COLO829 (cell line): ENCODE measurements at places on chromosomes 3 and 15.

GRCh38 chr3:25823314-25823713, 33.4 kb downstream of the OXSM start:
- no peak for DNase-seq

- peak; percentile 13 for DNase-seq
Measured at GRCh38 chr3:175426805-175427204, 567.7 kb downstream of the NAALADL2 start.

- DNase-seq: no peak
Measured at GRCh38 chr15:56001471-56002078, 8.2 kb upstream of the NEDD4 start.

DNA sequence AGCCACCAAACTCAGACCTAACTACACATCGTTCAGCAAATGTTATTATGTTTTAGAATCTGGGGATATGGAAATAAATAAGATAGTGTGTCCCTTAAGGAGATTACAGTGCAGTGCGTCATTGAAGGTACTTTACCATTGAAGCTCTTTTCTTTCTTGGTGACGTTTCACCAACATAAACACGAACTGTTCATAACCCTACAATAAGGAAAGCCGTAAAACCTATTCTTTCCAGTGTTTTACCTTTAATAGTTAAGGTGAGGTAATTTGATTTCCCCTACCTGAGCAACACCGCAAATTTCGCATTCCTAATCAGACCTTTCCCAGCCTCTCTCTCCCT, 826 bp downstream of the CCDC66 start:
- DNase-seq: no peak

- no peak for DNase-seq
Measured at GRCh38 chr3:42489116-42489936, 13.1 kb upstream of the VIPR1 start.

DNA sequence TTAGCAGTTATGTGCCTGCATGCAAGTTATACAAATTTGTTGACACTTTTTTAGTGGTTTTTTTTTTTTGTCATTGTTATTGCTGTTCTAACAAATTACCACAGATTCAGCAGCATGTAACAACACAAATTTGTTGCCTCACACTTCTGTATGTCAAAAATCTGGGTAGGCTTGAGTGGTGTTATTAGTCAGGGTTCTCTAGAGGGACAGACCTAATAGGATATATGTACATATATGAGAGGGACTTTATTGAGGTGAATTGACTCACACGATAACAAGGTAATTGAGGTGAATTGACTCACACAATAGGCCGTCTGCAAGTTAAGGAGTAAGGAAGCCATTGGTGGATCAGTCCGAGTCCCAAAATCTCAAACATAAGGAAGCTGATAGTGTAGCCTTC, 15.0 kb upstream of the PLSCR1 start:
- DNase-seq: no peak

DNA sequence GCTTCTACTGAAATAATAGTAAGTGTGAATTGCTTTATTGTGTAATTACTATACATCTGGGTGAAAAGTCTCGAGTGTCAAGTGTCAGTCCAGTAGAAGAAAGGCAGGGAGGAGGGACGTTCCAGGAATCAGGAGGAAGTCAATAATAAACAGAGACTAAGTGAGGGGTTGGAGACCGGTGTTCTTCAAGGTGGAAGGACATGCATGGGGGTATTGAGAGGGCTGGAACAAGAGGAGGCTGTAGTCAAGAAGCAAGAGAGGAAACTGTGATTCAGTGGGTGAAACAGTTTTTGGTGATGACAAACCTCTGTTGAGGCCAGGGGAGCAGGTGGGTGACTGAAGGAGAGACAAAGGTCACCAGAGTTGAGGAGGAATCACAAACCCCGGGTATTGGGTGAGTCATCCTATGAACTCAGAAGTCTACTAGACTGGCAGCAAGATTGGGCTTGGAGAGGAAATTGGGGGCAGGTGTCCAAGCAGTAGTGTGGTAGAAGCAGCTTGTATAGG, 11.6 kb upstream of the SCAMP5 start:
- DNase-seq: no peak

DNA sequence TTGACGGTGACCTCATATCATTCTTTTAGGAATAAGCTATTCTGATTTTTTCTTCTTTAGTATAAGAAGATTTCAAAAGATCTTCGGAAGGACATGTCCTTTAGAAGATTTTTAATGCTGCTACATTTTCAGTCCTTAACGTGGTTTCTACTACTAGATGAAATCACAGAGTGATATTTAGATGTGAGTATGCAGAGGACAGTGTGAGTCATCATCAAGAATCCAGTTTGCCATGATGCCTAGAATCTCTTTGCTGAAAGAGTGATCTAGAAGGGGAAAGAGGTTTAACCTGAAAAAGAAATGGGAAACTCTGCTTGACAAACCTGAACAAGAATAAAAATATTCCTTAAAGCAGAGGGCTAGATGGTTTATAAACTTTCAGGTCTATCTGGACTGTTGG, 43.2 kb downstream of the SLC7A14 start:
- DNase-seq: no peak

DNA sequence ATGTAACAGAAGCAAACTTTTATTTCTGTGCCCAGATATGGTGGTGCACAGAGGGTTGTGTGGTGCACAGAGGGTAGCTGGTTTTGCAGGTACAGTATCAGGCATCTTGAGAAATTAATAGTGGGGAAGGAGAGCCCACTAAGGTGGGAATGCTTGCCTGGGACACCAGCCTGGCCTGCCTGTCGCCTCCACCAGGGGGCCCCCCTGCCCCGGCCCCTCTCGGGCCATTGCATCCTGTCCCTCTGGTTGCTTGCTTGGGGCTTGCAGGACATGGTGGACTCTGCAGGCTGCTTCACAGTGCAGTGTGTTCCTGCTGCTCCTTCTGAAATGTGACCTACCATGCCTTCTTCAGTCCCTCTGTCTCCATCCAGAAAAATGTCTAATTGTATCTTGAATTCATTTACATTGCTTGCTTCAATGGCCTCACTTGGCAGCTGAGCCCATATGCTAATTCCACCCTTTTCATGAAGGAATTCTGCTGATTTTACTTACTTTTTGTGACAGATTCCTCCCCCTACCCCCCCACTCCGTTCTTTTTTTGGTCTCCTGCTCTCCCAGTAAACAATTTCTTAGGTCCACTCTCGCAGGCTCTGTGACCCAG, 73.6 kb downstream of the EEFSEC start:
- peak; percentile 30 for DNase-seq

GRCh38 chr15:100930306-100930848, 11.2 kb downstream of the LRRK1 start:
- no peak for DNase-seq

GRCh38 chr3:158916111-158916510, 114.3 kb downstream of the MFSD1 start:
- DNase-seq: no peak

DNA sequence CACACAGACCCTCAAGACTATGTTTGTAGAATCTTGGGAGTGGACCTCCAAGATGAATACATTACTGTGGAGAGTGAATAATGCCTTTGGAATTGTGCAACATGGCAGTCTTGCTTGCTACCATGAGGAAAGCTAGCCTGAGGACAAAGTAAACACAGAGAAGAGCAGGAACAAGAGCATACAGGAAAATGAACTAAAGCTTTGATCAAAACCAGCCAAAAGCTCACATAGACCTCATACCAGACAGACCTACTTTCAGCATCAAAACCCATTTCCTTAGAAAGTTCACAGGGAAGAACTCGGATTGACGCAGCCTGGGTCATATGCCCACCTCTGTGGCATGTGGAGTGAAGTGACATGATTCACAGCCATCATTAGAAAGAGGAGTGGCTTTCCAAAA, 3.3 kb upstream of the RAB8B start:
- peak; percentile 35 for DNase-seq

- DNase-seq: no peak
Measured at GRCh38 chr3:171671709-171672108, 138.6 kb downstream of the PLD1 start.

DNA sequence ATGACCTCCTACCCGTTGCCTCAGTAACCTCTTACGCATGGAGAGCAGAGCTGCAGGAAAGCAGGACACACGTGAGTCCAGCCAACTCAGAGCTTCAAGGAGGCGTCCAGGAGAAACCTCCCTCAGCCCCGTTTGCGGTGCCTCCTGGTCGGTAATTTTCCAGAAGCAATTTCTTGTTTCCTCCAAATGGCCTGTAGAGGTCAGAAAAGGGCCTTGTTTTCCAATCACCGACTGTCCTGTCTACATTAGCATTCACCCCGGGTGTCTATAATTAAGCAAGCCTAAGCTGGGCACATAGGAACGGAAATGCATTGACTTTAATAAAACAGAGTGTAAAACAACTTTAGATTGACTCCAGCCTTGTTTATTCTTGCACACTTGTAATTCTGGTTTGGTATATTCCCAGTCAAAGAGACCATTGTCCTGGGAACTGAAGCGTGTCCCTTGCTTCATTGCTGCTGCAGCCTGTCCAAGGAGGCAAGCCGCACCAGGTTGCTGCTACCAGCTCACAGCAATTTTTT, 836.2 kb downstream of the AGBL1 start:
- DNase-seq: peak; percentile 86

GRCh38 chr3:111732252-111732879, 126.7 kb upstream of the PHLDB2 start:
- DNase-seq: no peak

GRCh38 chr3:43180027-43180426, 74.1 kb upstream of the POMGNT2 start:
- DNase-seq: no peak

DNA sequence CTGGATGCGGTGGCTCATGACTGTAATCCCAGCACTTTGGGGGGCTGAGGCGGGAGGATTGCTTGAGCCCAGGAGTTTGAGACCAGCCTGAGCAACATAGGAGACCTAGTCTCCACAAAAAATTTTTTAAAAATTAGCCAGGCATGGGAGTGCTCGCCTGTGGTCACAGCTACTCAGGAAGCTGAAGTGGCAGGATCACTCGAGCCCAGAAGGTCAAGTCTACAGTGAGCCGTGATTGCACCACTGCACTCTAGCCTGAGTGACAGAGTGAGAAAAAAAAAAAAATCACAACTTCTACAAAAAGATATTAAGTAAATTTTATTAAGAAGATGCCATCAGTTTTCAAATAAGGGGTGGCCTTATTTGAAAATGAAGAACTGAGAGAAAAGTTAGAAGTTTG, 11.9 kb upstream of the PLA2G4D start:
- no peak for DNase-seq

- DNase-seq: no peak
Measured at GRCh38 chr3:71465371-71466036, 118.0 kb downstream of the FOXP1 start.

DNA sequence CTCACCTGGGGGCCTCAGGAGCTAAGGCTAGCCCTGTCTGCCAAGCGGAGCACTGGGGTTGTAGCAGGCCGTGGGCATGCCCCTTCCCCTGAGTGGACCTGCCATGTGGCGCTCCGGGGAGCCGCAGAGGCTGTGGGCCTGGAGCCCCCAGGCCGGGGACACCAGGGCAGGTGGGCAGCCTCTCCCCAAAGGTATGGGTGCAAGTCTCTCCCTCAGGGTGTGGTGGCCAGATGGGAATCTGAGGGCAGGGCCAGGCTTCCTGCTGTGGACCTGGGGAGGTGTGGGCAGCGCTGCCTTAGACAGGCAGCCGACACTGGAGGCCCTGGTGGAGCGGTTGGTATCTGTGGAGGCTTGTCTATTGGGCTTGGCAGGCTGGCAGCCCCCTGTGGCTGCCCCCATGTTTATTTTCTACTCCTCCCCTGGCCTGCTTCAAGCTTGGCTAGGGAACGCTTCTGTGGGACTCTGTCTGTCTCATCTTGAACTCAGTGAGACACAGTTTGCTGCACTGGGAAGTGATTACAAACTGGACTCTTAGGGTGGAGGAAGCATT, 5.9 kb downstream of the ACVR2B start:
- DNase-seq: no peak

DNA sequence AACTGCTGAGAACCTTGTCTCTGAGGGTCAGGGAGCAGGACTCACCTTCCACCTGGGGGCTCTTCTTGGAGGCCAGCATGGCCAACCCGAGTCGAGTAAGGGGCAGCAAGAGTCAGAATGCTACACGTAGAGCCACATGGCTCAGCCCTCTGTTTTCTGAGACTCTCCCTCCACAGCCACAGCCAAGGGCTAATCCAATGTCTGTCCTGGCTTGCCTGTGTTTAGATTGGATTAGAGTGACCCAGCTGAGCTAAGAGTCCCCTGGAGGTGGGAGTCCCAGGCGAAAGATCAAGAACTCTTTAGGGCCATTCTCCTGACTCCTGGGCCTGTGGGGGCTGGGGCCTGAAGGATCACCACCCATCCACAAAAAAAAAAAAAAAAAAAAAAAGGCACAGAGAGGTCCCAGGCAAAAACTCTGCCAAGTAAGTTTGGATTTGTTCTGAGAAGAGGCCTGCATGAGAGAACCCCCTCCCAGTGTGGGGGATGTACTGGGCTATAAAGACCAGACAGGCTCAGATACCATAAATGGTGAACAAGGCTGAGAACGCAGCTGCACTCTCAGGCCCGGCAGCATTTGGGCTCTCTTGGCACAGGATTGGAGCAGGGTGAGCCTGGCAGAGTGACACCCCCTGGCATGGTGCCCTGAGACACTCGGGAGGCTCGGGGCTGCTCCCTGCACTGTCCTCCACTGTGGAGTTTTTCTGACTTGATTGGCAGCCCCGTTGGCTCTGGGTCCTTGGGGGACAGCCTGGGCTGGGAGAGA, 88.0 kb upstream of the OSBPL11 start:
- no peak for DNase-seq

GRCh38 chr3:30073622-30074021, 532.8 kb upstream of the TGFBR2 start:
- DNase-seq: peak; percentile 53

DNA sequence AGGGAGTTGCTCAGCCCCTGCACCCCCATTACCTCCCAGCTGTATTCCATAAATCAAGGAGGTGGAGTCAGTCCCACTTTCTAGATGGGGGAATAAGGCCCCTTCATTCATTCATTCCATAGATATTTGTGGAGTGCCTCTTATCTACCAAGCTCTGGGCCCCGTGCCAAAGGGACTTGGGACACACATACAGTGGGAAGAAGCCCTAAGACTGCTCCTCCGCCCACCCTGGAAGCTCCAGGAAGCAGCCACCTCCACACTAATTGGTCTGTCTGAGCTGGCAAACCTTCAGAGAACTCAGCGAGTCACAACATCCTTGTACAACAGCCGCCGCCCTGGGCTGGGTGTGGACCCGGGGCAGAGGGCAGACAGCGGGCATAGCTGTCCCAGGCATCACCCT, 6.4 kb downstream of the STRA6 start:
- peak; percentile 90 for DNase-seq

DNA sequence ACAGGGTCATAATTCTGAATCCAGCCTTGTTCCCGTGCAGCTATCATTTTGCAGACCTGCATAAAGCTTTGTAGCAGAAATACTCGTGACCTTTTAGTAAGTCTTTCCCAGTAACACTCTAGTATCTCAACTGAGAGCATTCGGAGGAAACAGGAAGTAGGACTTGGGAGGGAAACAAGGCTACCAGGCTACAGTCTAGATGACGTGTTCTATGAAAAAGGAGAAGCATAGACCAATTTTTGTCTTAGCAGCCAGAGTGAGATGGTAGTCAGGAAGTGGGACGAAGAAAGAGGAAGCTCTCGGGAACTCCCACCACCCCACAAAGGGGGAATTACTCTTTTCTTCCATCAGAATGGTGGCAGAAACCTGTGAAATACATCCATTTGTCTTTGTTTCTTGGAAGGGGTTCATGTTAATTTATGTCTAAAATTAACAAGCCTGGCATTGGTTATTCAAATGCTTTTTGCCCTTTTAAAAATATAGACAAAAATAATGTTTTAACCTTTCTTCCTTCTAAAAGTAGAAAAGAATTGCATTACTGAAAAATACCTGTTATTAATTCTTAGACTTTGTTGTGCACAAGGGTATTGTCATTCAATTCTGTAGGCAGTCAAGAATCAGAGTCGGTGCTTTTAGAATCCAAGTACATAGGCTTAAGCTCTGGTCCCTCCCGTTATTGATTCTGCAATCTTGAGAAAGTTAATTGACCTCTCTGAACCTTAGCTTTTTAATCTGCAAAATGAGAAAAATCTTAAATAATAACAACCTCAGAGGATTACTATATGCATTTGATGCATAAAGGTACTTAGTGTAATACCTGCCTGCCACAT, 1.6 kb upstream of the SUCNR1 start:
- DNase-seq: peak; percentile 81
